Left renal cortex interstitium (tissue), 4 donors: ENCODE measurements at places on chromosomes 4 and X. TPM values are rescaled to one million over a fixed set of nuclear protein-coding genes. Genes with fewer than 3 reads are reported as not detected.

The STPG2 gene
- polyA plus RNA-seq = 0.81 TPM

The GSPT2 gene
- polyA plus RNA-seq = 23.5 TPM

The PDZD4 gene
- 11.5 TPM for polyA plus RNA-seq

The FREM3 gene
- polyA plus RNA-seq = 0.18 TPM

The PRDM8 gene
- 2.2 TPM for polyA plus RNA-seq

The PAGE2 gene
- polyA plus RNA-seq = not detected

The ARSJ gene
- 15.3 TPM for polyA plus RNA-seq

The BBS12 gene
- polyA plus RNA-seq = 15.1 TPM

The PSAPL1 gene
- not detected for polyA plus RNA-seq

The CPZ gene
- polyA plus RNA-seq = 21.5 TPM

The RBM47 gene
- 83.6 TPM for polyA plus RNA-seq

The GPM6B gene
- polyA plus RNA-seq = 23.0 TPM

The SMIM20 gene
- polyA plus RNA-seq = 48.6 TPM

The RBMXL3 gene
- not detected for polyA plus RNA-seq

The LRAT gene
- polyA plus RNA-seq = 1.1 TPM

The USP17L10 gene
- polyA plus RNA-seq = not detected

The HTN1 gene
- polyA plus RNA-seq = 0.03 TPM

The AMBN gene
- 0.87 TPM for polyA plus RNA-seq

The GPRIN3 gene
- 6.7 TPM for polyA plus RNA-seq

The SHROOM4 gene
- polyA plus RNA-seq = 14.5 TPM

The DMRTC1 gene
- polyA plus RNA-seq = 0.62 TPM
